ENCODE measurements at places on chromosomes 16 and 17.

DNA sequence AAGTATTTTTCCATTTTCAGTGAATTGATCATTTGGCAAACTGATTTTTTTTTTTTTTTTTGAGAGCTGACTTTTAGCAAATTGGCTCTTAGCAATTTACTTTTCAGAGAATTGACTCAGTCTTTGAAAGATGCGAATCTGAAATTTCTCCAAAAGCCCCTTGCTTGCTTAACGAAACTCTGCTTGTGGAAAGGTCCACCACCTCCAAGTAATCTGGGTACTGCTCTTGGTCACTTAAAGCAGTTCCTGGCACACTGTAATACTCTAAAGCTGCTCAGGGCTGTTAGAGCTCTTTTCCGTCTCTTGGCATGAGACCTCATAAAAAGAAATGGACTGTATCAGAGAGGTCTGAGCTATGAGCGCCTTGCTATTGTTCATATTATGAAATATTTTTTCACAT is 2.9 kb downstream of the GSDMB start:
- no peak for DNase-seq

DNA sequence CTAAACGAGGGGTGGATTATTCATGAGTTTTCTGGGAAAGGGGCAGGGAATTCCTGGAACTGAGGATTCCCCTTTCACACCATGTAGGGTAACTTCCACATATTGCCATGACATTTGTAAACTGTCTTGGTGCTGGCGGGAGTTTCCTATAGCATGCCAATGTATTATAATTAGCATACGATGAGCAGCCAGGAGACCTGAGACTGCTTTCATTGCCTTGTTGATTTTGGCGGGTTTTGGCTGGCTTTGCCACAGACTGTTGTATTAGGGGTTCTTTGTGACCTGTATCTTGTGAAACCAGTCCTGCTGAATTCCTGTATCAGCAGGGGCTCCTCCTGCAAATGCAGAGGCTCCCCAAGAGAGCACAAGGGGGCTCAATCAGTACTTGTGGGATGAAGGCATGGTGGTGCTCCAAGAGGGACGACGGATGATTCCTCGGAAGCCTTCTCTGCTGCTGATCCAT is 104.4 kb upstream of the CACNG5 start:
- DNase-seq, result no peak

GRCh38 chr17:17548044-17548443 is 43.5 kb downstream of the PEMT start:
- DNase-seq, result no peak

DNA sequence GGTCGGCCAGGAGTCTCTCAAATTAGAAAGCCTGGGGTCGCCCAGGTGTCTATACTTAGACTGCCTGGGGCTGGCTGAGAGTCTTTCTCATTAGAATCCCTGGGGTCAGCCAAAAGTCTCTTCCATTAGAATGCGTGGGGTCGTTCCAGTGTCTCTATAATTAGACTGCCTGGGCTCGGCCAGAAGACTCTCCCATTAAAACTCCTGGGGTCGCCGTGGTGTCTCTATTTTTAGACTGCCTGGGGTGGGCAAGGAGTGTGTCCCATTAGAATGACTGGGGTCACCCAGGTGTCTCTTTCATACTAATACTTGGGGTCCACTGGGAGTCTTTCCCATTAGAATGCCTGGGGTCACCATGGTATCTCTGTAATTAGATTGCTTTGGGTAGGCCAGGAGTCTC is 2227.7 kb downstream of the TP53TG3F start:
- DNase-seq, result no peak

DNA sequence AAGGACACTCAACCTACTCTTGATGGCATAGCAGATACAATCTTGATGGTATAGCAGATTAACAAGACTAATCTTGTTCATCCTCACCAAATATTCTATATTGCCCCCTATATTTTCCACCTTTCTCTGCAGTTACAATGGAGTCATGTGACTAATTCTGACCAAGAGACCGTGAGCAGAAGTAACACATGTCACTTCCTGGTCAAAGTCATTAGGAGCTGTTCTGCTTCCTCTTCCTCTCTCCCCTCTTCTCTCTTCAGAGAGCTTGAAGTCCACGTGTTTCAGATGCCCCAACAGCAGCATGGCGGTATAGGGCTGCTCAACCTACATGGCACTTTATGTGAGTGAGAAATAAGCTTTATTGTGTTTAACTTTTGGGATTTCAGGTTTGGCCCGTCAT is 55.3 kb upstream of the ERCC4 start:
- DNase-seq, result no peak

GRCh38 chr17:40563220-40564052 is 1.8 kb downstream of the CCR7 start:
- DNase-seq, result no peak

DNA sequence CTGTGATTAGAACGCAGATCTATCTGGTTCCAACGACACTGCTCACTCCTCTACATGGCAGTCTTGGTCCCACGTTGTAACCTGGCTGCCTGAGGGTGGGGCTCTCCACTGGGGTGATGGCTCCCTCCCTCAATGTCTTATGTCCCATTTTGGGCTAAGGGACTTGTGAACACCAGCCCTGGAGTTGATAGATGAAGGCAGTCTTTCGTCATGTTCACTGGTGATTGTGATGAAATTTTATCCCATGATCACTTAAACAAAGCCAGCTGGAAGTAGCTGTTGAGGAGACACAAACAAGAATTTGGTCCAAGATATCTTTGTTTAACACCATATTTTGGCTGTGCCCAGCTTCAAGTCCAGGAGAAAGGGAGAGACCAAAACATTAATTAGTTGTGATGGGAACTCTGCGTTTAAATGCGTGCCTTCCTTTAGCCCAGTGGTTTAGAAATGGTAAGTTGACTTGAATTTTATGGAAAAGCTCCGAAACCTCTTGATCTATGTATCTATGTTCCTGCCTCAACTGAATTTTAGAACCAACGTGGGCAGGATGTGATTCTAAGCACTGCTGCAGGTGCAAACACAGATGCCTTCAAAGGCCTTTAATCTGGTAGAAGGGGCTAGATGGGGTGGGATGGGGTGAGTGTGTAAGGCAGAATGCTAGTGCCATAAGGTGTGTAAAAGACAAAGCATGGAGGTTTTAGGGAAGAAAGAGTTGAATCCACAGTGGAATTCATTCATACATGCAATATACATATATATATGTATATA is 186.8 kb upstream of the IRX3 start:
- no peak for DNase-seq

DNA sequence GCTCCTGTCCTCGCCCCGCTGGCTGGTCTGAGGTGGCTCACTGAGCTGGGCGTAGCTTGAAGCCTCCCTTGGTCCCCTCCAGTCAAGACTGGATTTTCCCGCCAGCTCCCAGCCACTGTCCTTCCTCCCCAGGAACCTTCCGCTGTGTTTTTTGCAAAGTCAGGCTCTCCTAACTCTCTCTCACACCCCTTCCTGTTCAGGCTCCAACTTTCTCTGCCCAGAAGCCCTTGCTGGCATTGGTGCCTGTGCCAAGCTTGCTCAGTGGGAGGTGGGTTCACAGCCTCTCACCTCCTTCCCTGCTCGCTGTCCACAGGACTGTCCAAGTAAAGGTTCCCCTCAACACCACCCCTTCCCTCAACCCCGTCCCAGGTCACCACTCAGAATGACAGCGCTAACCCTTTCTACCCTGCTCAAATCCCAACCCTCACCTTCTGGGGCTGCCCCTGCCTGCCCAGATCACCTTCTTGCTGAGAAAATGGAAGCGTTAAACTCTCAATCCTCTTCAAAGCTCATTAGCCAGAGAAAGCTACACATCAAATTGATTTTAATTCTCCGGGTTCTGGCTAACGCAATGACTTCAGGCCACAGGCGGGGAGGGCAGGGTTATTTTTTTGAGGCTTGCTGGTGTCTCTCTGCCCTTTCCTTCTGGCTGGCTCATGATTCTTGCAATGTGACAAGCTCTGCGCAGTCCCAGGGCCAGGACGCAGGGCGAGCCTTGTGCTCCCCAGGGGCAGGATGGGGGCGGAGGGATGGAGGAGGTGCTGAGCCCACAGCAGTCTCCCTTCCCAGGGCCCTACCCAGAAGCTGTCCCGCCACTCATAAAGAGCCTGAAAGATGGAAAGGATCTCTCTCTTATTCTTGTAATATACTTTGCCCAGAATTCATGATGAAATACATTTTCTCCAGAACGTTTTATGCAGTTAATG is 357.2 kb upstream of the TNRC6C start:
- peak; percentile 81 for DNase-seq

- DNase-seq, result no peak
Measured at GRCh38 chr17:58684003-58684402, 7.8 kb downstream of the TEX14 start.

DNA sequence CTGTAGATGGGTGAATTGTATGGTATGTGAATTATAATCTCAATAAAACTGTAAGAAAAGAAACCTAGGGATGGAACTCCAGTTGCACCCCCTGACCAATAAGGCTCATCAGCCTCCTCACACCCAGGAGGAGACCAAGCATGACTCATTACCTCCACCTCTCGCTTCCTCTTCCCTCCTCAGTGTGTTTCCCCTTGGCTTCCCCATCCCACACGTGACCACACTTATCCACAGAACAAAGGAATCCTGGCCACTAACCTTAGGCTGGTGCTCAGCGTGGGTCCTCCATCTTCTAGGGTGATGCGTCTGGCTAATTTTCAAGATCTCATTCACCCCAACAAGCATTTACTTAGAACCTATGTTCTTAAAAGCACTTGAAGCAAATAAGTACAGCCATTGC is 36.2 kb upstream of the MAP3K14 start:
- DNase-seq, result no peak

- no peak for DNase-seq
Measured at GRCh38 chr17:71632328-71632727, 488.5 kb upstream of the SOX9 start.

DNA sequence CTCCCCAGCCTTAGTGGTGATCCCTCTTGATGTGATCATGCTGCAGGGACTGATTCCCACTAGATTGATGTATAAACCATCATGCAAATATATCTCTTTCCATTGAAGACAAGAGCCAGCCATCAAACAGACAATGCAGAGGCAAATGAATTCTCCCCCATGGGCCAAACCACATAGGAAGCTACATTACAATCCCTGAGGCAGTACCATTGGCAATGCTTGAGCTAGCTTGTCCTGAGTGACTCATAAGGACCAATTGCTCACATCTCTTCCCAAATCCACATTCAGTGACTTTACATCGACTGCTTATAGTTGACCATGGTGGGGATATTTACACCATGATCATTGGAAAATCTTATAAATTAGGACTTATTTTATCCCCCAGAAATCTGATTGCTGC is 242.2 kb downstream of the SHISA9 start:
- no peak for DNase-seq

DNA sequence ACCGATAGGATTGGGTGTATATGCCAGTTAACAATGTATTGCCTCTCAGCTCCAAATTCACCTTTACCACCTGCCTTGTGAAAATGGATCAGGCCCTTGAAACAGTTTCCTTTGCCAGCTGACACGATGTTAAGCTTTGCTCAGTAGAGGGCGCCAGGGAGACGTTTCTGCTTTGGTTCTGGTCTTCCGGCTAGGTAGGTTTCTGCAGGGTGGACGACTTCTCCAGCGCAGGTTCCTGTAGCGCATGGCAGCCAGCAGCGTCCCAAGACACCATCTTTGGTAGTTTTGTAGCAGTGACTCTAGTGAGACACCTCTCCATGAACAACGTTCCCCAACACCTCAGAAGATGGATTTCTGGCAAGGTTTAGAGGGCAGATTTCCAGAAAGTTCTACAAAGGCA is 24.0 kb downstream of the SYCE1L start:
- peak; percentile 51 for DNase-seq

DNA sequence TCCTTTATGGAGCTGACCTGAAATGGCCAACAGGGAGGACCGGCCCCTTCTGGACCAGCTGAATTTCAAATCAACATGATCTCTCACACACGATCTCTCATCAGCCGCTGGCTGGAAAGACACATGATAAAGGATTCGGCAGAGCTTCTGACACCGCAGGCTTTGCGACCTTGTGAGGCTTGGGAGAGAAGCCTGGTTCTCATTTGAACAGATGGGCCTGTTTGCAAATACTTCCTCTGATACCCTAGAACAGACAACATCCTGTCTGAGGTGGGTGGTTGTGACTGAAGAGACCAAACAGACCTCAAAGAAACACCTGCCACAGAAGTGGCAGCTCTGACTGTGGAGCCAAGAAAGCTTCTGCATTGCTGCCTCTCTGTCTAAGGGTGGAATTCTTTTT is 77.9 kb upstream of the SDK2 start:
- peak; percentile 73 for DNase-seq

- DNase-seq, result no peak
Measured at GRCh38 chr17:17004251-17004996, 32.5 kb upstream of the TNFRSF13B start.

- DNase-seq, result no peak
Measured at GRCh38 chr16:12576878-12577277, 226.8 kb downstream of the CPPED1 start.

DNA sequence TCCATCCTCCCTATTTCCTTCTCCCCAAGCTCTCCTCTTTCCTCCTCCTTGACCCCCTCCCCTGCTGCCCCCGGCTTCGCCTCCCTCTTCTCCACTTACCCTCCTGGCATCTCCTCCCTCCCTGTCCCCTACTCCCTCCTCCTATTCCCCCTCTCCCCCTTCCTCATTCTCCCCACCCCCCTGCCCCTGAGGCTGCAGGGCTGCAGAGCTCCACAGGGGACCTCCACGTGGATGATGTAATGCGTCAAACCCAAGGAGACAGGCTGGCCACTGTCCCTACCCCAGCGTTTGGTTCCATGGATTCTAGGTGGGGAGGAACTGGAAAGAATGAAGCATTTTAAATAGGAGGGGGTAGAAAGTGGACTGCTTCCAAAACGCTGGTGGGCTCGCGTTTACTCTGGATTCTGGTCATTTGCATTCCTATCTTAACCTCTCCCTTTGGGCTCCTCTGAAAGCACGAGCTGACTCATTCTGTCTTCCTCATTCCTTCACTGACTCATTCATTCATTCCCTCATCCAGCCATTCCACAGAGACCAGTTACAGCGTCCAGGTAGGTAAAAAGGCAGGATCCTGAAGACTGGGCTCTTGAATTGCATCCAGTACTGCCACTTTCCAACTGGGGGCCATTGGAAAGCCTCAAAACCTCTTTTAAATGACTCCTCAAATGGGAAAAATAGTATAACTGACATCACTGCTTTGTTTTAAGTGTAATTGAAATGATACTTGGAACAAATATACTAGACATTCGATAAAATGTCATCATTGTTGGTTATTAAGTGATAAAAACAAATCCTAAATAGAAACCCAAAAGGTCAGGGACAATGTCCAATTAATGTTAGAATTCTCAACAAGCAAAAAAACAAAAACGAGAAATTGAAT is 943 bp upstream of the COTL1 start:
- DNase-seq, result peak; percentile 60

DNA sequence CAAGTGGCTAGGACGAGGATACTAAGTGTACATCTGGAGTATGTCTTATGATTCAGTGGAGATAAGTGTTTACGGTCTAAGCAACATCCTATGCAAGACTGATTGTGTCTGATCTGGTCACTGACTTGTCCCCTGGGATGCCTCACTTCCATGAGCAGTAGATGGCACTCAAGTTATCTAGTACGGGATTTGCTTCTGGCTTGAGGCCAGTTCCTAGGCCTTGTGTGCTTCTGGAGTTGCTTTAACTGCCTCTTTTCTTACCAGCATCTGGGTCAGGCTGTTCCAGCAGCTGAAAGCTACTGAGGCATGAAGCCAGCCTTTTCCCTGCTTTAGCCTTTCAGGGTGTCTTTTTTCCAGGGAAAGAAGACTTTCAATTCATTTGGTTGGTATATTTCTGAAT is 23.0 kb downstream of the SUPT6H start:
- DNase-seq, result peak; percentile 85
